ENCODE measurements at places on chromosomes 1 and 21.

GRCh38 chr1:109793486-109794318 lies 30.0 kb upstream of the EPS8L3 start:
- H3K36me3 ChIP-seq: no peaks in the 10 kb centered on the region
- DNase-seq: no peak
- no peak overlapping the region for H3K4me3 ChIP-seq
- peaks cover 5% of the 10 kb centered on the region for H3K4me1 ChIP-seq
- H3K27ac ChIP-seq: no peak overlapping the region

- no peaks in the 10 kb centered on the region for H3K4me1 ChIP-seq
- H3K27ac ChIP-seq: no peak overlapping the region
- H3K4me3 ChIP-seq: no peak overlapping the region
- no peaks in the 10 kb centered on the region for H3K36me3 ChIP-seq
- H3K27me3 ChIP-seq: no peaks in the 10 kb centered on the region
Measured at GRCh38 chr1:29860056-29860455, 623.7 kb downstream of the PTPRU start.

DNA sequence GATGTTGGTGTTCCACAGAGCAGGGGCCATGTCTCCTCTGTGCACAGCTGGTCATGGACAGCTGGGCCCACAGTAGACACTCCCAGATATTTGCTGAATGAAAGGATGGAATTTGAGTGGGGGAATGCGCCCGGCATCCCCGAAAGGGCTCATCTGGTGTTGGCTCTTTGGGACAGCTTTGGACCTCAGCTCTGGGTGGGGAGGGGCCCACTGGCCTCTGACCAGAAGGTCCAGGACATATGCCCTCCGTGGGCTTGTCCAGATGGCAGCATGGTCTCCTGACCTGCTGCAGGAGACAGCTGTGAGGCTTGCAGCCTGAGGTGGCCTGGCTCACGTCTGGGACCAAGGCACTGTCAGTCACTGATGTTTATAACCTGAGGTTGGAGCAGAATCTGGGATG lies 160.4 kb upstream of the AJAP1 start:
- no peaks in the 10 kb centered on the region for H3K4me1 ChIP-seq
- H3K4me3 ChIP-seq: no peak overlapping the region
- DNase-seq: no peak
- H3K36me3 ChIP-seq: no peaks in the 10 kb centered on the region

GRCh38 chr1:53114090-53114489 lies 28.3 kb downstream of the SLC1A7 start:
- no peaks in the 10 kb centered on the region for H3K36me3 ChIP-seq
- no peak overlapping the region for H3K27ac ChIP-seq
- H3K27me3 ChIP-seq: no peaks in the 10 kb centered on the region
- H3K4me1 ChIP-seq: peaks cover 5% of the 10 kb centered on the region
- H3K4me3 ChIP-seq: no peak overlapping the region
- no peak for DNase-seq

DNA sequence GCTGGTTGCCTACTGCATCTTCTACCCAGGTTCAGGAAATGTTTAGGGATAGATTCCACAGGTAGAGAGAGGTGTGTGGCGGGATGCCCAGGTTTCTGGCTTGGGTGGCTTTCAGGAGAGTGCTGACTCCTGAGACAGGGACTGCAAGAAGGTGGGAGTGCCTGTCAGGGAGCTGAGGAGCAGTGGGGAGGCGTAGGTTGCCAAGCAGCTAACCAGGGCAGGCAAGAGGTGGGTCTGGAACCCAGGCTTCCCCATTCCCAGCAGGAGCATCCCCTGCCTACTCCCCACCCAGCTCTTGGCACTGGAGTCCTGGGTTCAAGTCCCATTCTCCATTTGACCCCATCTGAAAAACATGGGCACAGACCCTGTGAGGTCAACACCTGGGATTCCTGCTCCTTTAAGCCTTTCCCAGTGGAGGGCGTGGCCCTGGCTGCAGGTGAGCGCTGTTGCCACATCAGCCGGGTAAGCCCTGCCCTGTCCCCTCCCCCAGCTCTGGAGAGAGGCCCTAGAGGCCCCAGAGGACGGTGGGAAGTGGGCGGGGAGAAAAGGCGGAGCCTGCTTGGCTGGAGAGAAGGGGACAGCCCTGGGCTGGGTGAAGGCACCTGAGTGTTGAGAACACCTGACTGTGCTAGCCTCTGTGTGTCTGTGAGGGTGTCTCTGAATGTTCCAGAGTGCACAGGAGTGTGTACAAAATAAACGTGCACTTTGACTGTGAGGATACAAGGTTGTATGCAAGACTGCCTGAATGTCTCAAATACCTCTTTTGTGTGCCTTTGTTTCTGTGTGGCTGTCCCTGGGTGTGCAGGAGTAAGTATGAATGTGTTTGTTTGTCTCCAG lies 14.0 kb upstream of the SYNC start:
- no peak overlapping the region for H3K4me3 ChIP-seq
- H3K4me1 ChIP-seq: peaks cover 3% of the 10 kb centered on the region
- peak; percentile 98 for DNase-seq
- H3K36me3 ChIP-seq: no peaks in the 10 kb centered on the region
- no peak overlapping the region for H3K27ac ChIP-seq

- H3K4me3 ChIP-seq: no peak overlapping the region
- no peak overlapping the region for H3K27ac ChIP-seq
- no peak for DNase-seq
- H3K36me3 ChIP-seq: no peaks in the 10 kb centered on the region
- no peaks in the 10 kb centered on the region for H3K4me1 ChIP-seq
Measured at GRCh38 chr1:94160811-94161210, 39.9 kb upstream of the ABCA4 start.

- H3K27me3 ChIP-seq: no peaks in the 10 kb centered on the region
- H3K27ac ChIP-seq: no peak overlapping the region
- no peak for DNase-seq
- H3K36me3 ChIP-seq: no peaks in the 10 kb centered on the region
- no peak overlapping the region for H3K4me3 ChIP-seq
Measured at GRCh38 chr1:181733486-181733885, 250.2 kb downstream of the CACNA1E start.

DNA sequence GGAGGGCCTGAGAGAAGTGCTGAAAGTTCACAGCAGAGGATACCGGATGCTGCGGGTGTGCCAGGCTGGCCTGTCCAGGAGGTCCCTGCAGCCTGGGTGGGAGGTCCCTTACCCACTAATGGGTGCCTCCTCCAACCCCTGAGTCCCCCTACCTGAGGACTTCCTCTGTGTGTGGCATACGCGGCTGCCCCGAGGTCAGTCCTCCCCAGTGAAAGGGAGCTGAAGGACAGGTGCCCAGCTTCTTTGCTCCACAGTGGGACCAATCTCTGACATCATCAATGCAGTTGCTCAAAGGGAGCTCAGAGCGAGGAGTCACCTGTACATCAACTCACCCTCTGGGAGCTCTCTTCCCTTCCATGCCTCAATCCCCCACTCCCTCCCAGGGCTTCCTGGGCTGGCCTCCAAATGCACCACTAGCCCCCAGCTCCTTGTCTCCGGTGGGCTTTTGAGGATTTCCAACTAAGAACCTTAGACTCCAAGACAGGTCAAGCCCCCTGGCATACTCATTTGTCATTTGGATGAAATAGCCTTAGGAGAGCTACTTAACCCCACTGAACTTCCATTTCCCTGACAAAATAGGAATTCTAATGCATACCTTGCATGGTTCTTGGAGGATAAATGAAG lies 53.9 kb downstream of the PDE9A start:
- H3K27ac ChIP-seq: no peak overlapping the region
- H3K27me3 ChIP-seq: no peaks in the 10 kb centered on the region

DNA sequence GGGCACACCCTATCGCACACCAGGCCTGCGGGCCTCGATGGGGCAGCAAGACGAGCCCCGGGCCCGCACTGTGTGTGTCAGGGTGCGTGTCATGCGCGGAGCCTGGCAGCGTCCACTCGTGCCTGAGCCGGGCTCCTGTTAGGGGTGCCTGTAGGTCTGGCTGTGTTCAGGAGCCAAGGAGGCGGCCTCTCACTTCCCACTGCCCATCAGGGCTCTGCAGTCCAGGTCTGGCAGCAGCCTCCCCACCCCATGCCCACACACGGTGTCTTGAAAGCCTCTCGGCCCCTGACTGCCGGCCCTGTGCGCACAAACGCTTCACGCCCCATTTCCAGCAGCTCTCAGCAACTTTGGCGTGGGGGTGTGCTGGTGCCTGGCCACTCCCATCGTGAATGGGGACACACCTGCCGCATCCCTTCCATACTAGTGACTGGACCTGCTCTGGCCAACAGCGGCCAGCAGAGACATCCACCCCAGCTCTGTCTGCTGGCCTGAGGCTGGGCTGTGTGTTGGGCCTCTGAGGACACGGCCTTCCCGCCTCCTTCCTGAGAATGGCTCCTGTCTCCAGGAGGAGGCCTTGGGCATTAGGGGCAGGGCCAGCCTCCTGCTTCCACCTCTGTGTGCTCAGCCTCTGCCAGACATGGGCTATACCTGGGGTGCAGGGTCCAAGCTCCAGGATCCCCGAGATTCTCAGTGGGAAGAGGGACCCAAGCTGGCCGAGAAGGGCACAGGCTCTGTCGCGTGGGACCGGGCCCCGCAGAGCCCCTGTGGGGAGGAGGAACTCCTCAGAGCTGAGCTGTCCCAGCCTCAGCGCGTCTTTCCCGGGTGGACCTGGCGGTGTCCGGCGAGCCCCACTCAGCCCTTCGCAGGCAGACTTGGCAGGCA lies 41.8 kb upstream of the ACTRT2 start:
- H3K4me1 ChIP-seq: no peaks in the 10 kb centered on the region
- no peaks in the 10 kb centered on the region for H3K27me3 ChIP-seq
- H3K36me3 ChIP-seq: no peaks in the 10 kb centered on the region
- no peak overlapping the region for H3K4me3 ChIP-seq
- DNase-seq: no peak
- H3K27ac ChIP-seq: no peak overlapping the region

- no peak for DNase-seq
- no peaks in the 10 kb centered on the region for H3K4me1 ChIP-seq
- H3K27ac ChIP-seq: no peak overlapping the region
- H3K4me3 ChIP-seq: no peak overlapping the region
- H3K27me3 ChIP-seq: no peaks in the 10 kb centered on the region
Measured at GRCh38 chr1:92134331-92134730, 54.2 kb downstream of the BTBD8 start.

DNA sequence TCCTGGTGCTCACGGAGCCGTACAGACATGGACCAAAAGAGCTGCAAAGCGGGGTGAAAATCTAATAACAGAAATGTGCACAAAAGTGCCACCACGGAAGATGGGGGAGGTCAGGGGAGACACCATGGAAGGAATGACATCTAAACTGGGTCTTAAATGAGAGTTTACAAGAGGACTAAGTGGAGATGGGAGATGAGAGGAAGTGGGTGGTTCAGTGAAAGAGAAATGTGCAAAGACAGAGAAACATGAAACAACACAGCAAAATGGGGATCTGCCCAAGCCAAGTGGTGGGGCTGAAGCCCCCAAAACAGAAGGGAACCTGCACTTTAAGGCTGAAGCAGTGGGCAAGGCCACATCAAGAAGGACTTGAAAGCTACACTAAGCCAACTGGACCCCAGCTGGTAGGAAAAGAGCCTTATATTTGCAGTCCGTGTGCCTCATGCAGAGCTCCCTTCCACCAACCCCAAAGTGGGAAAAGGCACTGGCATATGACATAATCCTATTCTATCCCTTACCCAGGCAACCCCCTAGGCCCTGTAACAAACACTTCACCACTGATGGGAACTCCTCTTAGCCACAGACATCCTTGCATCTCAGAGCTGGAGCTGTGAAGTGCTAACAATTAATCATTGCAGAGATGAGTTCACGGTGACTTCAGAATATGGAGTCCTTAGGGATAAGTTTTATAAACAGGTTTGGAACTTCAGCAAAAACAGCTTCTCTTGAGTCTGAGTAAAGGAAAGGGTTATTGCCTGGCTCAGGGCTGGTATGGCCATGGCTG lies 198.6 kb upstream of the EDN2 start:
- no peaks in the 10 kb centered on the region for H3K27me3 ChIP-seq
- no peaks in the 10 kb centered on the region for H3K4me1 ChIP-seq
- H3K27ac ChIP-seq: no peak overlapping the region
- DNase-seq: no peak

GRCh38 chr1:182217071-182217470 lies 155.6 kb upstream of the ZNF648 start:
- H3K4me3 ChIP-seq: no peak overlapping the region
- H3K4me1 ChIP-seq: no peaks in the 10 kb centered on the region
- H3K36me3 ChIP-seq: no peaks in the 10 kb centered on the region
- DNase-seq: no peak
- no peak overlapping the region for H3K27ac ChIP-seq

DNA sequence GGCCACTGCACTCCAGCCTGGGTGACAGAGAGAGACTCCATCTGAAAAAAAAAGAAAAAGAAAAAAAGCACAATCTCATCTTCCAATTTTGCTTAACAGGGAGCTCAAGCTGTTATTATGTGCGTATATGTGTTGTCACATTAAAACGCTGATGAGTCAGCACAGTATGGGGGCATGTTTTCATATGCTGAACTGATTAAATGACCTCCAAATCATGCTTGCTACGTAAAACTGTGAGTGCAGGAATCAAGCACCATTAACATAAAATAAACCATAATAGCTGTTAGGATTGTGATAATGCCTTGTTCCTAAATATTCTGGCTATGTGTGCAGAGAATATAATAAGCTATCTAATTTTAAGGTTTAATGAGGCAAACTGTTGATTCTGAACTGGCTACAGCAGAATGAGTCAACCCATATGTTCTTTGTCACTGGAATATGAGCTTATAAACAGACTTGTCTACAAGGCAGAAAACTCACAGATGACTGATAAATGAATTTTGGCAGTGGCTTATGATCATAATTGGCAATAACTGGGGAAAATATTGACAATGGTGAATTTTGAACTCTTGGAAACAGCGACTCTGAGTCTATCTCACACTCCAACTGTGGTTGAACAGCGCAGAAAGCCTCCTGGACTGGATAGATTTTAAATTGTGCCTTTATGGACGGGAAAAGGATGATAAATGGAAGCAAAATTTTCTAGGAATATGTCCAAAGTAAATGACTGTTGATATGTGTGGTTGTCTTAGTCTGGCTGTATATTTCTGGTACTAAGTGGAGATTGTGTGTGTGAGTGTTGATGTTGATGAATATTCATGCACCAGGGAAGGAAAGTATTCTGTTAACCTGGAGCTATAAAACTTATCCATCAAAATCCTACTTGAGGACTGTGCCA lies 75.5 kb downstream of the VCAM1 start:
- H3K4me3 ChIP-seq: no peak overlapping the region
- H3K4me1 ChIP-seq: no peaks in the 10 kb centered on the region
- DNase-seq: no peak
- no peaks in the 10 kb centered on the region for H3K27me3 ChIP-seq
- H3K36me3 ChIP-seq: no peaks in the 10 kb centered on the region
- H3K27ac ChIP-seq: no peak overlapping the region

DNA sequence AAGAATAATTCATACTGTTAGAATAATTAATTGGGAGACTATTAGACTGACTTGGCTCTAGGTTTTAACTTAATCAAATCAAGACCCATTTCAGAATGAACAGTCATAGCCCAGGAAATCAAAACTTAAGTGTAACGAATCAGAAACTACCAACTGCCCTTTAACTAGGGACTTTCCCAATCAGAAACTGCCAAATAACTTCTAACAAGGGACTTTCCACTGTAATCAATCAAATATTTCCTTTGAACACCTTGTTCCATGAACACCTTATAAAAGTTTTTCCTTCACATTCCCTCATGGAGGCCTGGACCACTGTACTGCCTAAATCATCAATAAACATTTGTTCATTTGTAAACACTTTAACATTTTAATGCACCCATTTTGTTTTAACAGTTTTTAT lies 1054.7 kb upstream of the TMPRSS15 start:
- no peaks in the 10 kb centered on the region for H3K36me3 ChIP-seq
- DNase-seq: no peak
- H3K27ac ChIP-seq: no peak overlapping the region
- H3K4me1 ChIP-seq: no peaks in the 10 kb centered on the region
- no peaks in the 10 kb centered on the region for H3K27me3 ChIP-seq
